ENCODE measurements at places on chromosomes 4 and X. TPM values are rescaled to one million over a fixed set of nuclear protein-coding genes. Genes with fewer than 3 reads are reported as not detected.

GRCh38 chr4:137533855-137534254 lies 1.6 kb upstream of the PCDH18 start:
- no peak for DNase-seq

GRCh38 chr4:150970685-150971151 lies 44.4 kb downstream of the LRBA start:
- no peak for DNase-seq

Gene GLOD5
- not detected for total RNA-seq

Gene F11
- total RNA-seq = 0.48 TPM
